ENCODE measurements at places on chromosomes 11 and 22.

- DNase-seq = no peak
Measured at GRCh38 chr11:28657378-28658030, 549.3 kb downstream of the METTL15 start.

GRCh38 chr11:118918686-118919280 is 6.9 kb downstream of the BCL9L start:
- DNase-seq = no peak

DNA sequence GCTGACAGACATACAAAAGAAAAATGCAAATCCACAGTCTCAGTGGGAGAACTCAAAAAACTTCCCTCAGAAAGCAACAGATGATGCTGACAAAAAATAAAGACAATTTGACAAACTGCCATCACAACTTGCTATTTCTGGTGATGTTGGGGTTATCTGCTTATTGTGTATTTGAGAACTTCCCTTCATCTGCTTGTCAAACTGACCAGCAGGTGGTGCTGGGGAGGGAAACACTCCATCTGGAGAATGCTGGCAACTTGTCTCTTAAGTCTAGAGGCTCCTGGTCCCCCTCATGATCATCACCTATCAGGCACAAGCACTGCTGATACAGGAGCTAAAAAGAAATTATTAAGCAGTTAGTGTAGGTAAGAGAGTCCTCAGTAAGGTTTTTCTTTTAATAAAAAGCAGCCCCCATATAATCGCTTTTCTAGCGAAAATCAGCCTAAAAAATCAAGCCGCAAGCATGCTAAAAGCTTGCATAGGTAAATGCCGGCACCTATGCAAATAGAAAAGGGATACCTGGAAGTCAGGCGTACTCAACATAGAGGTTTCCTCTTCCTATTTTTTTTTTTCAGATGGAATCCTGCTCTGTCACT is 9.8 kb upstream of the FAM111B start:
- no peak for DNase-seq

DNA sequence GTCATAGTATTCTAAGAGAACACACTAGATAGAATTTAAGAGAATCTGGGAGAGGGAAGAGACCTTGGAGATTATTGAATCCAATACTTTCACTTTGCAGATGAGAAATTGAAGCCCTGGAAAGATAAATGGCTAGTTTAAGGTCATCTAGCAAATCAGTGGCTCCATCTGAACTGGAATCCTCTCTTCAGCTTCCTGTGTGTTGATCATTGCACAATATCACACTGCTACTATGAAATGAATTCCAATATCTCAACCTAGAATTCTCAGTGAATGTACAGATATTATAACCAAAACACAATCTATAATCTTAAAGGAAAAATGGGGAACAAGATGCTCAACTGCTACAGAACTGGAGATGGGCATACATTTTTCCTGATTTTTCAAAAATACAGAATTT is 44.1 kb downstream of the DCUN1D5 start:
- DNase-seq = no peak

DNA sequence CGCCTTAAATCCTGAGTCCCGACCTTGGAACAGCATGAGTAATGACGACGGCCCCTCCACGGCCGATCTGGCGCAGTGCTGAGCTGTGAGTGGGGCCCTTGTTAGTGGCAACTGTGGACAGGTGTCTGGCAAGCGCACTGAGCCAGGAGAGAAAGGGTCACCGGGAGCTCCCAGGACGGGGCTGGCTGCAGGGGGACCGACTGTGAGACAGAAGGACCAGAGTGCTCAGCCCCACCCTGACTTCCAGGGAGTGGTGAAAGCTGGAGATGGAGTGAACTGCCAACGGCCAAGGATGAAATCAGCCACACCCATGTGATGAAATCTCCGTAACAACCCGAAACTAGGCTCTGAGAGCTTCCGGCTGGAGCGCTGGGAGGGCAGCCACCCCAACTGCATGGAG is 228.6 kb downstream of the BRD1 start:
- DNase-seq = no peak

All from esophagus squamous epithelium (tissue), 5 donors.